ENCODE measurements at places on chromosomes 7 and 10.

DNA sequence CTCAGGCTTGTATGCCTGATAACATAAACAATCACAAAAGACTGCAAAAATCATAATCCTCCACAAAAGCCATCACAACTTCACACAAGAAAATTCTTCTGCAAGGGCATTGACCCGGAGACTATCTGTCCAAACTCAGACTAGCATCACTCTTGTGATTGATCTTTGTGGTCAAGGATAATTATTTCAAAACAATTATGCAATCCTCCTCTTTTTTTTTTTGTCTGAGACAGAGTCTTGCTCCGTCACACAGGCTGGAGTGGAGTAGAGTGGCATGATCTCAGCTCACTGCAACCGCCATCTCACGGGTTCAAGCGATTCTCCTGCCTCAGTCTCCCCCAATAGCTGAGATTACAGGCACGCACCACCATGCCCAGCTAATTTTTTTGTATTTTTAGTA is 22.2 kb downstream of the CDNF start:
- no peak for DNase-seq

GRCh38 chr7:98467570-98468312 is 66.9 kb upstream of the BAIAP2L1 start:
- DNase-seq: no peak

DNA sequence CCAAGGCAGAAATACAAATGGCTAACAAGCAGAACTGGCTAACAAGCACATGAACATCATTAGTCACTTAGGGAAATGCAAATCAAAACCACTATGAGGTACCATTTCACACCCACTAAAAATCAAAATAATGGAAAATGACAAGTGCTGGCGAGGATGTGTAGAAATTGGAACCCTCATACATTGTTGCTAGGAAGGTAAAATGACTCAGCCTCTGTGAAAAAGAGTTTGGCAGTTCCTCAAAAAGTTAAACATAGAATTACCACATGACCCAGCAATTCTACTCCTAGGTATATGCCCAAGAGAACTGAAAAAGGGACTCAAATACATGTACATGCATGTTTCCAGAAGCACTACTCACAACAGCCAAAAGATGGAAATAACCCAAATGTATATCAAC is 52.8 kb upstream of the ANAPC16 start:
- no peak for DNase-seq

DNA sequence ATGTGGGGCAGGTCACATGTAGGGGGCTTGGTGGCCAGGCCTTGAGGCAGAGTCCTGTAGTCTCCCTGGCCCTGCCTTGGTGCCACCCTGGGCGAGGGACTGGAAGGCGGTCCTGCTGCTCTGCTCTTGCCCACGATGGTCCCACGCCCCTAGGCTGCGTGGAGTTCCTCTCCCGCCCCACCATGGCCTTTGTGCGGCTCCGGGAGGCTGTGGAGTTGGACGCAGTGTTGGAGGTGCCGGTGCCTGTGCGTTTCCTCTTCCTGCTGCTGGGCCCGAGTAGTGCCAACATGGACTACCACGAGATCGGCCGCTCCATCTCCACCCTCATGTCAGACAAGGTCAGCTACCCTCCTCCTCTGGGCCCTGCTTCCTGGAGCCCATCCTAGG is 10.0 kb downstream of the FASTK start:
- DNase-seq: no peak

DNA sequence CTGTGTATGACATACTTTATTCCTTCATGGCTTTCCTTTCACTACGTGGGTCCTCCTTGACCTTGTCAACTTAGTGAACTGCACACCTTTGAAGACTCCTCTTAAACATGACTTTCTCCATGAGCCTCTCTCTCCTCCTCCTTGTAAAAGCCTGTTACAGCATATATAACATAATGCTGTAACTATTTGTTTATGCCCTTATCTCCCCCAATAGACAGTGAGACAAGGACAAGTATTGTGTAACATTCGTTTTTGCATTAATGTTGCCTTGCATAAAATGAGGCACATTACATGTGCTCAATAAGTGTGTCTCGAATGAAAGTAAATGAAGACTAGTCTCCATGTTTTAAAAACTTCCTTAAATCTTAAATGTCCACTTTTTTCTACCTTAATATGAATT is 4.3 kb upstream of the LAMB1 start:
- DNase-seq: no peak

DNA sequence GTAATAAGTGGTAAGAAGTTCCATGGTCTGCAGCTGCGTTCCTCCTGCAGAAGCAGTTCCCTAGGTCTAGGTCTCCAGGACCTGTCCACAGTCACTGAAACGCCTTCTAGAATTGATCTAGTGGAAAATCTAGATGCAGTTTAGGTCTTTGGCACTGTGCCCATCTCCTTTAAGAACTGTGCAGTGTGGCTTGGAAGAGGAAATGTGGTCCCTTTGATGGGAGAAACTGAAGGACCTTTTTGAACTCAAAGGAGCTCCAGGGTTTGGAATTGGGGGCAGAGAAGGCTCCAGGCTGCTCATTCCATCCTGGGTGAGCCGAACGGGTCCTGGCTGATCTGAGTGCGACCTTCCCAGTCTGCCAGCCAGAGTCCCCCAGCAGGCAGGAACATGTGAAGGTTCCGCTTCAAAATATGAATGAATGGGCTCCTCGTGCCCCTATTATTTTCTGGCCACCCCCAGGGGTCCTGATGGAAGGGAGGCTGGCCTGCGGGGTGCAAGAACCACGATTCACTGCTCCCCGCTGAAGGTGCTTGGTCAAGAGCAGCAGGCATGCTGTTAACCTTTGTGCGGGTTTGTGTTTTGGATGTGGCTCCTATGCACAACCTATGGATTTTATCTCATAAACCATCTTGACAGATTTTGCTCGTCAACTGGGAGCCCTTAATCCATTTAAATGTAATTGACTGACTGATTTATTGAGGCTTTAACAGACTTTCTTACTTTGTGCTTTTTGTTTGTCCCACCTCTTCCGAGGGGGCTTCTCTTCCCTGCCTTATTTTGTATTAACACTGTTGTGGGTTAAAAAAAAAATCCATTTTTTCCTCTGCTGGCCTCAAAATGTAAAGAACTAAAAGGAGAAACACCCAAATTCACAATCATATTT is 36.7 kb downstream of the ZNF467 start:
- DNase-seq: no peak

- no peak for DNase-seq
Observed at GRCh38 chr7:97971120-97971989, 18.6 kb downstream of the OCM2 start.

- no peak for DNase-seq
Observed at GRCh38 chr7:129843978-129844840, 108.6 kb downstream of the UBE2H start.

DNA sequence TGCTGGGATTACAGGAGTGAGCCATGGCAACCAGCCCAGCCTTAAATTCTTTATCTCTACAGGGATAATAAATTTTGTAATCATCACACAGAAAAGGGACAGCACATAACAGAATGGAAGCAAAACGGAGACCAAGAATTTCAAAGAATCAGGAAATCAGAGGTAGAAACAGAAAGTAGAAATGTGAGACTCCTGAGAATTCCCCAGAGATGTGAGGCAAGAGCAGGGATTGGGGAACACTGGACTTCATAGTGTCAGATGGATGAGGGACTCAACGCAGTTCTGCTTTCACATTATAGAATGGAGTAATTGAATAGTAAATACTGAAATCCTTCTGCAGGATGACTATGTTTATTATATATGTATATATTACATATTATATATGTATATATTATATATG is 52.5 kb upstream of the MPP7 start:
- DNase-seq: no peak

- DNase-seq: no peak
Observed at GRCh38 chr10:104835422-104835821, 194.3 kb downstream of the SORCS3 start.

- DNase-seq: no peak
Observed at GRCh38 chr7:23211589-23211988, 29.7 kb downstream of the NUP42 start.

DNA sequence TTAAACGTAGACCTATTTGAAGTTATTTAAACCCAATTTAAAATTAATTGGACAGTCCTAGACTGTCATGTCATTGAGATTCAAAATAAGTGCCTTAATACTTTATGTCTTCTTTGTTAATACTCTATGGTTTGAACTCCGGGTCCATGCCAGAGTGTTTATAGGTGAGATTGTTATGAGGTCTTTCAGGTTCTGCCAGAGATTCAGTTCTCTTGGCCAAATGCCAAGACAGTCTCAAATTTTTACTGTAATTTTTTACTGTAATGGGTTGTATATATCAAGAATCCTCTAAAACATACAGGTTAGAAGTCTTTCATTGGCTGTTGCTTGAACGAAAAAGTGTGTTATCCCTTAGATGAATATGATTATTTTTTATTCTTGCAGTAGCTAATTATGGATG is 3.9 kb downstream of the ADD3 start:
- DNase-seq: no peak

GRCh38 chr7:1939434-1940401 is 269.6 kb downstream of the ELFN1 start:
- DNase-seq: no peak

DNA sequence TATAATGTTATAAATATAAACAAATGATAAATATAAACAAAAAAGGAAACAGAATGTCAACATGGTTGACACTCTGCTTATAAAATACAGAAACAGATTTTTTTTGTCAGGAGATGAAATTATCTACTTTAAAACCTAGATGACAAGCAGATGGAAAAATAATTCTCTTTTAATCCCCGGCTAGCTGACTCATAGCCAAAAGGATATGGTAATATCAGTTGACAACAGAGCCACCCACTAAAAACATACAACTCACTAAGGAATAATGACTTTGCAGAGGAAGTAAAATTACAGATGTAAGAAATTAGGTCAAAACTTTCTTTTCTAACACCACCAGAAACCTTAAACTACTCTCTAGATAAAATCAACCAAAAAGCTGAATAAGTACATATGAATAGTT is 131.1 kb upstream of the ABCB5 start:
- no peak for DNase-seq

DNA sequence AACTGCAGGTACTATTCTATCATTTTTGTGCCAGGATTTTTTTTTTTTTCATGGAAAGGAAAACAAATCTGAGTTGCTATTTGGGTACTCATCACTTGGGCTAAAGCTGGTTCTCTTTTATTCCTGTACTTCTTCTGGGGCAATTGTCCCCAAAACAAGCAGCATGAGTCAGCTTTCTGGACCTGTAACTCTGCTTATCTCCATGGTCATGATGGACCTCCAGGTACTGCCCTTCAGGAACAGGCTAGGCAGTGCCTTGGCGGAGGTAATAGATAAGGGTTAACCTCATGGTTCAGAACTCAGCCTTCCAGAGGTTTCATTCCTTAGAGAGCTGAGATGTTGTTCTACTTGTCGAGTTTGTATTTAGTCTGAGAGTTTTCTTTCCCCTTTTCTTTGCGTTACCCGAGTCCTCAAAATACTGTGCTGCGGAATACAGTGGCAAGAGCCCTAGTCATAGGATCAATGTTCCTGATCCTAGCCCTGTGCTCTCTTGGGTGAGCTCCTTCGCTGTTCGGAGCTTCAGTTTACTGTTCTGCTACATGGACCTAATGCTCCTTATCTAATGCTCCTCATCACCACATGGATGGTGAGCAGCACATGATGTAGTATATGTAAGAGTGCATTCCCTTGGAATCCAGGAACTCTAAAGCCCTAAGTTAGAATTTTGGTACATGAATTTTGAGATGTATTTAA is 74.6 kb downstream of the LRGUK start:
- DNase-seq: no peak

- no peak for DNase-seq
Observed at GRCh38 chr7:22672846-22673680, 53.9 kb upstream of the IL6 start.

GRCh38 chr10:119455609-119456434 is 86.7 kb downstream of the RGS10 start:
- DNase-seq: no peak

DNA sequence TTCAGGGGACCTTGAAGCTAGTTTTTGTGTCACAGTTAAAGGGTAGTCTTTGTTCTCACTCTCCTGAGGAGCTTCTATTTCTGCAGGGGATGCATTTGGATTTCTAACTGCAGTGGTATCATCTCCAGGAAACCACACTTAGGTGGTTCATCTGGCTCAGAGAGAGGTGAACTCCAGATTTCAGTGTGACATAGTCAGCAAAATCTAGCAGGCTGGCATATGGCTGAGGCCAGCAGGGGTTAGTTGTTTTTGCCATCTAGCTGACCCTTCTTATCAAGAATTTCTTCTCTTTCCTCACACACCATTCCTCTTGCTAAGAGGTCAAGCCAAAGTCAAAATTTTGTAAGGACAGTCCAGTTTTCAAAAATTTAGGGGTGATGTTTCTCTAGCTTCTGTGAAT is 248.2 kb downstream of the REEP3 start:
- no peak for DNase-seq
